Esophagus squamous epithelium (tissue), 5 donors: ENCODE measurements at places on chromosomes 5 and 9.

GRCh38 chr5:171168171-171168570, 140.9 kb upstream of the TLX3 start:
- DNase-seq, result no peak

DNA sequence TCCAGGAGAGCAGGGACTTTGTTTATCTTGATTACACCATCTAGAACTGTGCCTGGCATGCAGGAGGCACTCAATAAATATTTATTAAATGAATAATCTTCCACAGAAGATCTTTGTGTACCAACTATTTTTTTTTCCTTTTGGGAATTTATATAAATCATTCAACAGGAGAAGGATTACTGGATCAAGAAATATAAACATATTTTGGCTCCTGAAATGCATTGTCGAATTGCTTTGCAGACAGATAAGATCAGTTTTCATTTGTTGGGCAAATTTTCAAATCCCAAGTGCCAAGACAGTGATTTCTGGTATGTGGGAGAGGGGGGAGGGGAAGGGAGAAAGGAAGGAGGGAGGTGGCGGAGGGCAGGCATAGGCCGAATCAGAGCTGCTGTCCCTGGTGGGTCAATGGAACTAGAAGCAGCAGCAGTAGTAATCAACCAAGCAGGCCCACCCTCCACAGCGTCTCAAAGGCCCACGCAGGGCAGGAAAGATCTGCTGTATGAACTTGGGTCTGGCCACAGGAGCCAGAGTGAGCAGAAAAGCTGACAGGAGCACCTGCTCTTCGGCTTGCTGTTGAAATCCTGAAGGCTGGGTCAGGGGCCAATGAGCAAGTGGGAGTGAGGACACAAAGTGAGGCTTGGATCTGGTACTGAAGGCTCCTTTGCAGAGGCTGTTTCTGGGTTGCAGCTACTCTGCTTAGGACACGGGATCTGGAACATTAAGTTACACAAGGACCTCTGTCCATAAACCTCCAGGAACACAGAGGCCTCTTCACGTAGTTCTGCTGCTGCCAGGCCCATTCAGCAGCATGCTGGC, 15.8 kb upstream of the TRAF1 start:
- DNase-seq, result no peak

DNA sequence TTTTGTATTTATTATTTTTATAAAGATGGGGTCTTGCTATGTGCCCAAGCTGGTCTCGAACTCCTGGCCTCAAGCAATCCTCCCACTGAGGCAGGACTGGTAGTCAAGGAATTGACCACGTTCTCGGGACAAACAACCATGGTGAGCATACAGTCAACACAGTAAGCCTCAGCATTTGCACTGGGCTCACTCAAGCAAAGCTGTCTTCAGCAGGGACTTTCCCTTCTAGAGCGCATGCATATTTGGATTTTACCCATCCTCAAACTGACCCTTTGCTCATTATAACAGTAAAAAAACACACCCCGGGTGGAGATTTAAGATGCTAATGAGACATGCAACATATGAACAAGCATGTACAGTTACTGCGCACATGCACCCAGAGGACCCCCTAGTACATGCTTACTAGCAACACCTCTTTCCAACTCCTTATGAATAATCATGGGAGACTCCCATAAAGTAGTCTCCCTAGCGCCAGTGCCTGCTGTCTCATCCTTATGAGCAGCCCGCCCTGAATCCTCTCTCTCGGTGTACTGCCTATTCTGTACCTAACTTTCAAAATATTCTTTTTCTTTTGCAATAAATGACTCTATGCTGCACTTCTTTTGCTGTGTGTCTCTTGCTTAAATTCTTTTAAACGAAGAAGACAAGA, 41.5 kb downstream of the C5orf22 start:
- DNase-seq, result no peak

GRCh38 chr5:141811287-141812155, 66.7 kb downstream of the PCDH1 start:
- DNase-seq, result no peak

- no peak for DNase-seq
These were observed 508.3 kb upstream of the DAB2 start for GRCh38 chr5:39933061-39933460.

DNA sequence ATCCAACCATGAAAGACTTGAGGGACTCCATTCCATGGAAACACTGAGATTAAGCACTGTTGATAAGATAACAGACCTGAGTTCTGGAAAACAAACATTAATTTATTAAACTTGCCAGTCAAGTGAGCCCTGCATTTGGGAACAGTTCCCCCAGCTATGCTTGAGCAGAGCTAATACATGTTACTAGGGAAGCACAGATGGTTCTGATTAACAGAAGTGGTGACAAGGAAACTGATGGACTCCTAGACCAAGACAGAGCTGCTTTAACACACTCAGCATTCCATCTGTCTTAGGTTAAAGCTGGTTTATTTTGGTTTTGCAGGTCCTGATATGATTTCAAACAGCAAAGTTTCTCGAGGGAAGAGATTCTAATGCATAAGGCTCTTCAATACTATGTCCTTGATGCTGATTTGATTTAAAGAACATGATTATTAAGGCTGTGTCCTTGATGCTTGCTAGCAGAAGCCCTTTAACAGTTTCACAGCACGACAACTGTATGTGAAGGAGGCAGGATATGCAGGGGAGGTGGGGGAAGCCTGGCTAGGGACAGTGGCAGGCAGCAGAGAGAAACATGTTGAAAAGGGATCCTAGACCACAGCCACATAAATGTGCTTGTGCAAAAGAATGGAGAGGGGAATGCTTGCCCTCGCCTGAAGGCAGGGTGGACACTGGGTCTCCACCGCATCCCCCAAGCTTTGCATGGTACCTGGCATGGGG, 66.2 kb downstream of the ACTBL2 start:
- no peak for DNase-seq

DNA sequence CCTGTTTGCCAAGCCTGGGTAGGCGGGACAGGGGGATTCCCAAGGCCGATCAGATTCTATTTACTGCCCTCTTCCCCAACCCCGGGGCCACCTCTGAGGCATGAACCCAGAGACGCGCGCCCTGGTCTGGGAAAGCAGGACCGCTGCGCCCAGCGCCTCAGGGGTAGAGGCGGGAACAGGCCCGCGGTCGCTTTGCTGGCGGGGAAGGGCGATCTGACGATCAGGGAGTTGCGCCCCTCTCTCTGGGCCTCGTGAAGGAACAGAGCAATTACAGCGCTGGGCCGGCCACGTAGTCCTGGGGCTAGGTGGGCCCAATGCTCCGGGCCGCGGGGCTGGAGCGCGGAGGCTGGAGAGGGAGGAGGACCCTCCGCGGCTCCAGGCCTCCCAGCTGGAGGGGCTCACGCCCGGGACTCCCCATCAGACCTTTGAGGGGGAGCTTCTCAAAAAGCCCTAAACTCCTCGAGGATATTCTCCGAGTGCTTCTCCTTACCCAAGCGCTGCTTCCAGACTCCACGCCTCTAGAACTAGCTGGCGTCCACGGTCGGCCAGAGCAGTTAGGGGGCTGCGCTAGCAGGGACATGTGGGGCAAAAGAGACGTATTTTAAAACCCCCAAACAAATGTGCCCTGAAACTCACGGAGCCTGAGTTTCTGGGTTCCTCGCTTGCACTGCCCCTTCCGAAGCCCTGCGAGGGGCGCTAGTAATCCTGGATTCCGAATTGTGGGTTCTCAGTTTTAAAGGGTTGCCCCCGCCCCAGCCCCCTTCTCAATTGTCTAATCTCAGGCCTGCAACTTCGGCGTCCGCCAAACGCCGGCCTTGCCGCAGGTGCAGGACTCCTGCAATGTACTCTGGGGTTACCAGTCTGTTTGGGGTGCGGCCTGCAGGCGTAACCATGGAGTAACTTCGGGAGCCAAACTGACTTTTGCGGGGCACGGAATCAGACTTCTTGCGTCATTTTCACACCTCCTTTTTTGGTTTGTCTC, 57.6 kb downstream of the TMEM174 start:
- no peak for DNase-seq

DNA sequence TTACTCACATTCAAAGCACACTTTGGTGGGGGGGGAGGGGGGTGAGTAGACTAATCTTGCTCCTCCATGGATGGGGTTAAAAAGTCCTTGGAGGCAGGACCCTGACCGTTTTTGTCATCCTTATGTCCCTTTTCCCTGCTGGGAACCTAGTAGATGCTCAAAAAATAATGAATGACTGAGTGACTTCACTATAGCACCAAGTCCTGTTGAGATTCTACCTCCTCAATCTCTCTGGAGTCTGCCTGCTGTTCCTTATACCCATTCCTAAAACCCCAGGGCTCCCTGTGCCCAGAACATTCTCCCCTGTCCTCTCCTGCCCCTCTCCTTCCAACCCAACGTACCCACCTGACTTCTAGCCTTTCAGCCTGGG, 2.3 kb upstream of the CSF2 start:
- no peak for DNase-seq

DNA sequence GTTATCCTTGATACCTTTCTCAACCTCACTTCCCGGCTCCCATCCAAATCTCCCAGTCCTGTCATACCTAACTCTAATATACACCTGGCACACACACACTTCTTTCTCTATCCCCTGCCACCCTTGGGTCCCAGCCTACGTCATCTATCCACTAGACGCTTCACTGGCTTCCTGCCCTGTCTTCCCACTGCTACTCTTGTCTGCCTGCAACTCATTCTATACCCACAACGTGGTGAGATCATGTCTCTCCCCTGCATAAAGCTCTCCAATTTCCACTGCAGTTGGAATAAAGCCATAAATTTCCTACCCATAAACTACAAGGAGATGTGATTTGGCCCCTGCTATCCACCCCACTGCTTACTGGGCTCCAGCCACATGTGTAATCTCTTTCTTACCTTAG, 93.5 kb downstream of the JMY start:
- DNase-seq, result no peak

DNA sequence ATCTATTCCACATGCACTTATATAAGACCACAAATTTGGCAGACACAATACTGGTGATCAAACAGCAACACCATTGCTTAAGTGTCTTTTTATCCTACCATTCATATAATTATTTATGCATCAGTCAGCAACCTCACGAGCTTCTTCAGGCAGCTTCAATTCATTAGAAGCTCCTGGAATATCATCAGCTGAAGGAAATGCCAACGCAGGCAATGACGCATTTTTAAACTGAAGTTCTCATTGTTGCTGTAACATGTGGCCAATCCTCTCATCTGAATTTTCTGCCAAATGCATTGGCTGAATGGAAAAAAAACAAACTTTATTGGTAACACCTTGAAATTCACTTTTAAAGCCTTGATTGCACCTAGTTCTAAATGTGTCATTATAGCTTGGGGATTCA, 376.4 kb upstream of the RGMB start:
- no peak for DNase-seq

DNA sequence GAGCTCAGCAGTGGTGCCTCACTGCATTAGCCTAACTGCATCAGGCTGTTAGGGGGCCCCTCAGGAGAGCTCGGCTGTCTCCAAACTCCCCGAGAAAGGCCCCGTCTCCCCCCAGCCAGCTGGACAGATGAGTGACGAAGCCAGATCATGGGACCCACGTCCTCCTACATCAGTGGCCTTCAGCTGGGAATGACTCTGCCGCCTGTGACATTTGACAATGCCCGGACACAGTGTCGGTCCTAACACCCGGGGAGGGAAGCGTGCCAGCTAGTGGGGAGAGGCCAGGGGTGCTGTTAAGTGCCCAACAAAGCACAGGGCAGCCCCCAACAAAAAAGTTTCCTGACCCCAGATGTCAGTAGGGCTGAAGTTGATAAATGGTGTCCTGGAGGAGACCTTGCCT, 375.2 kb upstream of the IRX2 start:
- no peak for DNase-seq

- DNase-seq, result no peak
These were observed 26.3 kb downstream of the SLC46A2 start for GRCh38 chr9:112864403-112864802.

DNA sequence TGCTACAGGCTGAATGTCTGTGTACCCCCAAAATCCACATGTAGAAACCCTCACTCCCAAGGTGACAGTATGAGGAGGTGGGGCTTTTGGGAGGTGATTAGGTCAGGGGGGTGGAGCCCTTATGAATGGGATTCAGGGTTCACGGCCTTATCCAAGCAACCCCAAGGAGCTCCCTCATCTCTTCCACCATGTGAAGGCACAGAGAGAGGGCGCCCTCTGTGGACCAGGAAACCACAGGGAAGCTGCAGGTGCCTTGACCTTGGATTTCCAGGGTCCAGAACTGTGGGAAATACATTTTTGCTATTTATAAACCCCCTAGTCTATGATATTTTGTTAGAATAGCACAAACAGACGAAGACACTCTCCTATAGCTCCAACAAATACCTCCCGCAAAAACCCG, 53.6 kb upstream of the IRX2 start:
- DNase-seq, result no peak

GRCh38 chr5:142680605-142681259, 5.2 kb downstream of the FGF1 start:
- no peak for DNase-seq
